Substantia nigra (tissue), 51 donors: ENCODE measurements at places on chromosomes 6 and 20.

GRCh38 chr20:35199740-35200139, 26.8 kb upstream of the MMP24 start:
- no peak for DNase-seq

DNA sequence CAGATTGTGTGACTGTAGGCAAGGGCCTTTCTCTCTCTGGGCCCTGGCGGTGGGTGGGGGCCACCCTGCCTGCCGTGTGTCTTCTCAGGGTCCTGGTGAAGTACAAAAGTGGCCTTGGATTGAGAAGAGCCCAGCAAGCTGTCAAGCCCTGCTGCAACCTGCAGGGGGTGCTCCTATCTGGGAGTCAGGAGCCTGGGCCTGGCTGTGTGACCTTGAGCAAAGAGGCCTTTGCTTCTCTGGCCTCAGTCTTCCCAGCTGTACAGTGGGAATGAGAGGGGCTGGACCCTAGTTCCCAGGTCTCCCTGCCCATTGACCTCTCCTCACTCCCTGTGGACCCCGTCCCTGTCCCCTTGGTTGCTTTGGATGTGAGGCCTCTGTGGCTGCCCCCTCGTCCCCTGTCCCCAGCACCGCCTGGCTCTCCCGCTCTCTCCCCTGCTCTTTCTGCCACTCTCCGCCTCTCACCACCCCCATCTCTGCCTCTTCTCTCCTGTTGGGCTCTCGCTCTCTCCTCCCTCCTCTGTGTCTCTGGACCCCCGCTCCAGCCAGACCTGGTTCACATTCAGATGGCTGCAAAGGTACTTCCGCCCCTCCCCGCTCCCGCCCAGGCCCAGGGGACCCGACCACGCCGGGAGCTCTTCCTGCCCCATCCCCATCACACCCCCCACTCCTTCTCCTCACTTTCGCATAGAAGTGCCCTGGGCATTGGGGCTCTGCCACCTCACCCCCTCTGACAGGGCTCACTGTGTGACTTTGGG, 46.7 kb downstream of the SRC start:
- DNase-seq, result no peak

GRCh38 chr20:20130399-20130798, 78.1 kb downstream of the CFAP61 start:
- no peak for DNase-seq

- no peak for DNase-seq
Observed at GRCh38 chr6:98516866-98517265, 317.5 kb upstream of the POU3F2 start.

GRCh38 chr6:30508890-30509736, 19.8 kb downstream of the HLA-E start:
- no peak for DNase-seq

GRCh38 chr6:154980273-154981078, 14.6 kb upstream of the TIAM2 start:
- DNase-seq, result no peak

DNA sequence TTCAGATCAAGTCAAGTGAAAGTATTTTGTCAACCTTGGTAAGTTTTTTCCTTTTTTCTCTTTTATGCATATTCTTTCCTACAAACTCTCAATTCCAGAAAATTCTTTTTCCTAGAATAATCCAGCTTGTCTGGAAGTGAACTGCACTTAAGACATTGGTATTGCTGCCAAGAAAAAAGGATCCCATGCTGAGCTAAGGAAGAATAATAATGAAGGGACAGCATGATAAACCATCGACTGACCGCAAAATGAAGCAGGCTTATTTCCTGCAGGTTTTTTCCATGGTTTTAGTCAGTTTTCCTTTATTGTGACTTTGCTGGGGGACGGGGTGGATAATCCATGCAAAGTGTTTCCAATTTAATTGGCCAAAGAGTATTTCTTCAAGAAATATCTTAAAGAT, 857.6 kb upstream of the SLC35B3 start:
- no peak for DNase-seq

- DNase-seq, result no peak
Observed at GRCh38 chr6:5250911-5251310, 9.8 kb downstream of the LYRM4 start.

DNA sequence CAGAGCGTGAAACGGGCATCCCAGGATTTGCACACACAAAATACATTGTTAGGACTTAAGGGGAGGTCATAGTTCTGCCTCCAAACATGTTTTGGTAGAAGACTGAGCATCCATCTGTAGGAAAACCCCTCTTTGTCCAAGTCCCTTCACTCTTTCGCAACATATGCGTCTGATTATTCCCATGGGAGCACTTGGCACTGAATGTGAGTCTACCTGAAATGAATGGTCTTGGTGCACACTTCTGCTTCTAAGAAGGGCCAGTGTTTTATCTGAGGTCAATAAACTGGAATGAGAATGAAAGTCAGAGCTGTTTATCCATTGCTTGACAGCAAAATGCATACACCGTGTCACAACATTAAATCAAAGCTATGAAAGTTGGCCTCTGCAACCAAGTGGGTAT, 33.0 kb downstream of the GJA10 start:
- no peak for DNase-seq

DNA sequence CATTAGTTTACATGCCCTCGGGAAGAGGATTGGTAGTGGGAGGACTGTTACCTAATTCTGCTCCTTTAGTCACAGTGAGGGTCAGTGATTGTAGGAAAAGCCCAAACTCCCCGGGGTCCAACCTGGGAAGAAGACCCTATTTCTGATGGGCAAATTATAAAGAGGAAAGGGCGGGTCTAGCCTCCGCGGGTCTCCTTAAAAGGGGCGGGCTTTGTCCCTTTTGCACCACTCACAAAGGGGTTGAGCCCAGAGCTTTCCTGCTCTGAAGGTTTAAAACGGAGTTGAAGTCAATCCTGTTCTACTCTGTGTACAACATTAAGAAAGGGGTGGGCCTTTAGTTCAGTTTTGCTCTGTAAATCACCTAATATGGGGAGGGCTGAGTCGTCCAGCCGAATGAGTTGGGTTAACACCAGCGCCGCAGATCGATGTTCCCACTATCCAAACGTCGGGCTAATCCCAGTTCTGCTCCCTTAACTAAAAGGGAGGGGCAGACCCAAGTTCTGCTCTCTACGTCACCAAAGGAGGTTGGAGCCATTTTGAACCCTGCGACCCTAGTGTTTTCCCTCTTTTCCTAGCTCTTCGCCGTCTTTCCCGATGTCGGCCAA, 920 bp upstream of the RNF5 start:
- no peak for DNase-seq

DNA sequence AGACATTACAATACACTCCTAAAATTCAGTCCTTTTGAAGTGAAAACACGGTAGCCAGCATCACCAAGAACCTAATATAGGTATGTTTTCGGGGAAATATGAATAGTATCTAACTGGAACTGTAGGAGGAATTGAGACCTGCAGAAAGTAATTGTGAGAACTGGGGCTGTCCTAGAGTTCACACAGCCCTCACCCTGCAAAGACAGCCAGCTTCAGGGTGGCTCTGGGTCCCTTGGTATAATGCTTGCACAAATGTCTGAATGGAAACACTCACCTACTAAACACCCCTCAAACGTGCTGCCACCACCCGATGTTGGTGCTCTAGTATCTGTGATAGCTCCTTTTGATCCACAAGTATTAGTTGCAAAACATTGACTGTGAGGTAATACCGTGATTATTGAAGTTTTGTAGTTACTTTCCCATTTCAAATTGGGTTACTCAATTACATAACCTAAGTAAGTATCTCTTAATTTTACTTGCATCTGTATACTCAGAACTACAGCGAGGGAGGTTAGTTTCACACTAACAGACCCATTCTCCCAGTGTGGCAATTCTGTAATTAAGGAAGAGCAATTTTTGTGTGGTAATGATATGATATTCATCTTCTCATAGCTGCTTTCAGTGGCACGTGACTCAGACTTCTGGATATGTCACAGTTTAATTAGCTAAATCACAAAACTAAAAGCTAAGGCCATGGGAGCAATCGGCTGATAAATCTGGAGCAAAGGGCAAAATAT, 129.5 kb downstream of the INSM1 start:
- DNase-seq, result no peak

- DNase-seq, result no peak
Observed at GRCh38 chr6:43718387-43719105, 31.0 kb upstream of the MRPS18A start.

- DNase-seq, result no peak
Observed at GRCh38 chr6:100472674-100473073, 8.0 kb upstream of the SIM1 start.

DNA sequence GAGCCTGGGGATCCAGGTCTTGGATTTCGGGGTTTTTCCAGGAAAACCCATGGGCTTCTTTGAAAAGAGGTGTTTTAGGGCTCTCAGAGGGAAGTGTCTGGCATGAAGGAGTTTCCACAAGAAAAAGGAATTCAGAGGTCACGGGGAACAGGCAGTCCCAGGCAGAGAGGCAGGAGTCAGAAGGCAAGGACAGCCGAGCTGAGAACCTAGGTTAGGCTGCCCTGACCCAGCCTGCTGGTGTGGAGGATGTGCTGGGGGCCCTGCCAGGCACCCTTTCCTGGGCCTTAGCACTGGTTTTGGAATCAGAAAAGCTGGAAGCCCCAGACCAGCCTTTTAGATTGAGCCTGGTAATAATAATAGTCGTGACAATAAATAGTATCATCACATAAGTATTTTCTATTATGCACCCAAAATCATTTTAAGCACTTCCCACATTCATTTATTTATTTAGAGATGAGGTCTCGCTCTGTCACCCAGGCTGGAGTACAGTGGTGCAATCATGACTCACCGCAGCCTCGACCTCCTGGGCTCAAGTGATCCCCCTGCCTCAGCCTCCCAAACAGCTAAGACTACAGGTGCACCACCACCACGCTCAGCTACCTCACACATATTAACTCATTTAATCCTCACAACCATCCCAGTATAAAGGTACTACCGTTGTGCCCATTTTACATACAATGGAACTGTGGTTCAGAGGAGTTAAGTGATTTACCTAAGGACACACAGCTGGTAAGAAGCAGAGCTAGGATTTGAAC, 19.9 kb downstream of the TGM2 start:
- DNase-seq, result no peak
